Stimulated activated CD4-positive, alpha-beta T cell treated with anti-CD3 and anti-CD28 coated beads, Interleukin-15, amount 100 ng/mL, for 1 hour (primary cell): ENCODE measurements at places on chromosomes 3 and 15.

GRCh38 chr15:41581110-41581509 lies 22.1 kb downstream of the TYRO3 start:
- DNase-seq: no peak

- DNase-seq: no peak
These were observed 82.8 kb downstream of the DUT start for GRCh38 chr15:48414015-48414414.

DNA sequence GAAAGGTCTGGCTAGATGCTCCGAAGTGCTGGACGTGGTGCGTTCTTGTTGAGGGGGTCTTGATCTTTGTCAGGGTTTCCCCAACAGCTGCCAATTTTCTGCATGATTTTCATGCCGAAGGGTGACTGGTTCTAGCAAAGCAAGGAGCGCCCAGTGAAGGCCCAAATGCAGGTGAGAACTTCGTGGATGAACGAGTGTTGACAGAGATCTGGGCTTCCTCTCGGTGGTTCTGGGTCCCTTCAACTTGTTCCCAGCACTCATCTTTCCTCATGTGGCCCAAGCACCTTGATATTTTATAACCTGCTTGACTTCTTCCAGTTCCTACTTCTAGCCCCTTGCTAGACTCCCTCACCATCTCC lies 40.8 kb upstream of the TFRC start:
- no peak for DNase-seq

DNA sequence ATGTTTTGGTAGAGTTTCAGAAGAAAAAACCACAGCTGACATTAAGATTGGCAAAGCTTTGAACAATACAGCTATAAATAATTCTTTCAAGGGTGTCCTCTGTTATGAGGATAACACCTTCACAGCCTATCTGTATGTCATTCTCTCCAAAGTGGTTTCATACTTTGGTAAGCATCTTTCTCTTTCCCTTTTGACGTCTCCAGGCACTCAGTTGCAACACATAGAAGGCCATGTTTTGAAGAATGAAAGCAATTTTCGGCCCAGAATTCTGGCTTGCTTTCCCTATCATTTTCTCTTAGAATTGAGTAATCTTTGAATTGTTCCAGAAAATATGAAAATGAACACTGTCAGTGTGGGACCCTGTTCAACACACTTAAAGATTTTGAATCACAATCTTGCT lies 200.0 kb upstream of the CBLB start:
- DNase-seq: no peak

DNA sequence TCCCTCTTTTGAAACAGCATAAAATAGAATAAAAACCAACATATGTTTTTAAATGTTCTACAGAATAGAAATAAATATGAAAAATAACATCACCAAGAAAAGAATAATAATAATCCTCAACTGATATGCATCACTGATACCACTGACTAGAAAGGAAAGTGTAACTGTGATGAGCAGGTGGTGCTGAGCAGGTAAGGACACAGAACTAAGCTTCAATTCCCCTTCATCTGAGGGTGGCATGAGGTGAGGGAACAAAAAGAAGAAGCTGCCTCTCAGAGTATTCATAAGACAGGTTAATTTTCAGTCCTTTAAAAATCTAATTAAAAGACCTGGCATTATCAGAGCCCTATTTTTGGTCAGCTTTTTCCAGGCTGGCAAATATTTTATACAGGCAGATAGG lies 216.3 kb downstream of the PLCH1 start:
- no peak for DNase-seq

DNA sequence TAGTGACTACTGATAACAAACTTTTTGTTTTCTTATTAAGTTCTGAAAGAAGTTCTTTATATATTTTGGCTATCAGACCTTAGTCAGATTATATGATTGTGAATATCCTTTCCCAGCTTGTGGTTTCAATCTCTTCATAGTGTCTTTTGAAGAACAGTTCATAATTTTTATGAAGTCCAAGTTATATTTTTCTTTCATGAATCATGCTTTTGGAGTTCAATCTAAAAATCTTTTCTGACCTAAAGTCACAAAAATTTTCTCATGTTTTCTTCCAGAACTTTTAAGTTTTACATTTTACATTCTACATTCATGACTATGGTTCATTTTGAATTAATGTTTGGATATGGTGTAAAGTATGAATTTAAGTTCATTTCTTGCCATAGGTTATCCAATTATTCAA lies 34.2 kb upstream of the OCA2 start:
- DNase-seq: no peak
